DMS 273 treated with DMSO at 0.1 percent for 48 hours (cell line): ENCODE measurements at places on chromosomes 5 and 9.

GRCh38 chr5:147509041-147509709 lies 693 bp downstream of the DPYSL3 start:
- DNase-seq = no peak

DNA sequence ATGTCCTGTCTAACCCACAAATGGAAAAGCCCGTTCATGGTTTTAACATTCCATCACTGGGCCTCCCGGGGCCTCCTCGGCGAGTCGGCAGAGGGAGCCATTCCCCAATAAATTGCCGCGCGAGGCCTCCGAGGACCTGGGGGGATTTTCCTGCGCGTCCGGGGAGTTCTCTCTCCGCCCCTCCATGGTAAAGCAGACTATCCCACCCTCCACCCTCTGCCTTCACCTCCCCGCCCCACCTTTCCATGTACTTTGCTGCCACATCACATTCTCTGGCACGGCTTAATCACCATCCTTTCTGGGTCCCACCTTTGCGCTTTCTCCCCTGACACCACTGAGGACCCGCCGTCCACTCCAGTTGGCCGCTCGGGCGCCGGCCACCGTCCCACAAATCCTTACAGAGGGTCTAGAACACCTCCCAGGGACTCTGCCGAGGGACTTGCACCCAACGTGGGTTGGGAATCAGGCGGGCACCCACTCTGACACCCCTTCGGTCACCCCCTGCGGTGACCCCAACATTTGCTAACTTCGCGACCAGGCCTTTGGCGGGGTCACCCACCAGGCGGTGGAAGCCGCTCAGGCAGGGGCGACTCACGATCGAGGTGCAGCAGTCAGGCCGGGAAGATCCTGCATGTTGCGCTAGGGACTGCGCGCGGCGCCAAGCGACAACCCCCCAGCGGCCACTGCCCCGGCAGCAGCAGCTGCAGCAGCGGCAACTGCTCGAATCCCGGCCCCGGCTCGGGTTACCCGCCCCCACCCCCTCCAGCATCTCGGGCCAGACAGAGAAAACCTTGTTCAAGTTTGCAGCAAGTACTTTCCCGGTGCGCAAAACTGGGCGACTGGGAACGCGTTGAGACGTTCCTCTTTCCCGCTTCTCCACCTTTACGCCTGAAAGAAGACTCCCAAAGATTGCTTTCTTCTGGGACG lies at the start of gene MEGF10:
MEGF10 (plus strand) TSS at position 778 of the 927 bp plus-strand sequence. CDS start 40,513 bp downstream, outside the sequence.
- DNase-seq = peak; percentile 16

GRCh38 chr5:67161767-67162166 lies 34.8 kb downstream of the CD180 start:
- DNase-seq = no peak

- DNase-seq = no peak
Observed at GRCh38 chr9:138007918-138008841, 130.6 kb downstream of the CACNA1B start.

- DNase-seq = no peak
Observed at GRCh38 chr5:112634166-112634565, 103.5 kb upstream of the APC start.

GRCh38 chr5:81608976-81609375 lies 141.9 kb downstream of the SSBP2 start:
- no peak for DNase-seq

- DNase-seq = no peak
Observed at GRCh38 chr5:108760512-108760911, 12.8 kb downstream of the FER start.

DNA sequence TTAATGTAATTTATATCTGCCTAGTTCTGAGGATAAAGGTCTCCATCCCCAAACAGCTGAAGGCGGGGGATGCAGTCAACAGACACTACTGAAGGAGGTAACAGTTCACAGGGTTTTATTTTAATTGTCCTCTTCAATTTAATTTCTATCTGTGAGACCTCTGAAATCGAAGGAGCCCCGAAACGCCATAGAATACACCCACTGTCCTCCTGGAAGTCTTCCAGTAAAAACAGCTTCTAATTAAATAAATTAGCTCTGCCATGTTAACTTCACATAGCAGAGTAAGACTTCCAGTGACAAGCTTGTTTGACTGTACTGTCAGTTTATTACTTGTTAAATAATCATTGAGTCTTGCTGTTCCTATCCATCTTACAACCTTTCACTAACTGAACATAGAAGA lies 193.5 kb downstream of the SEC61B start:
- DNase-seq = no peak

GRCh38 chr9:125190361-125190801 lies 778 bp upstream of the PPP6C start:
- no peak for DNase-seq

GRCh38 chr5:139756971-139757370 lies 38.6 kb upstream of the PSD2 start:
- DNase-seq = no peak

DNA sequence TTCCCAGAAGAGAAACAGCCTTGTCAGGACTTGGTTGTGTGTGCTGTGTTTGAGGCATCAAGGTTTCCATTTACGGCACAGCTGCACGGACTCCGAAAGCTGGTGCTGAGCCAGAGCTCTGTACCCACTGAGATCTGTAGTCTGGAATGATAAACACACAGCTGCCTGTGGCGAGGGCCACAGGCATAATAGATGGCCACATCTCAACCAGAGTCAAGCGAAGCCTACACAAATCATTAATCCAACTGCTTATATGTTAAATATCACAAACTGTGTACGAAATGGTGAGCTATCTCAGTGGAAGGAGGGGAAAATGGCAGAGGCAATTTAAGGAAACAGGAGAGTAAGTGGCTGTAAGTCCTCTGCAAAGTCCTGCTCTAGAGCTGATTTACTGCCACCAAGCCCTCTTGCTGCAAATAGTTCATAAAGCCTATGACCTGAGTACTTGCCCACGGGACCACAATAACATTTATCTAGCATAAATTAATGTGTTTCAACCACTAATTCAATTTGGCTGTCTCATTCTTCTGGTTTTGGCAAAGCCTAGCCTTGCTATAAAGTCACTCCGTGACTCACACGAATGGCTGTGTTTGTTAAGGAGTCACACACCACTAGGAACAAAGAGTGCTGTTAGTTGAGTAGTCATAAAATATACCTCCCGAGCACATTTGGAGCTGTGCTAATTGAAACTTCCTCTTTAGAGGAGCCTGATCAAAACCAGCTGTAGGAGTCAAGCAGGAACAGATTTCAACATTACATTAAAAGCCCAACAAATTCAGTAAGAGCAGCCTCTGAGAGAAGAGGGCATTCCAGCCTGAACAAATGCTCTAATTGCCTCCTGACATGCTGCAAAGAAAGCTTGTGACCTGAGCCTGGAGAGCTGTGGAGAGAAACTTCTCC lies 738.6 kb upstream of the ZNF608 start:
- peak; percentile 63 for DNase-seq

DNA sequence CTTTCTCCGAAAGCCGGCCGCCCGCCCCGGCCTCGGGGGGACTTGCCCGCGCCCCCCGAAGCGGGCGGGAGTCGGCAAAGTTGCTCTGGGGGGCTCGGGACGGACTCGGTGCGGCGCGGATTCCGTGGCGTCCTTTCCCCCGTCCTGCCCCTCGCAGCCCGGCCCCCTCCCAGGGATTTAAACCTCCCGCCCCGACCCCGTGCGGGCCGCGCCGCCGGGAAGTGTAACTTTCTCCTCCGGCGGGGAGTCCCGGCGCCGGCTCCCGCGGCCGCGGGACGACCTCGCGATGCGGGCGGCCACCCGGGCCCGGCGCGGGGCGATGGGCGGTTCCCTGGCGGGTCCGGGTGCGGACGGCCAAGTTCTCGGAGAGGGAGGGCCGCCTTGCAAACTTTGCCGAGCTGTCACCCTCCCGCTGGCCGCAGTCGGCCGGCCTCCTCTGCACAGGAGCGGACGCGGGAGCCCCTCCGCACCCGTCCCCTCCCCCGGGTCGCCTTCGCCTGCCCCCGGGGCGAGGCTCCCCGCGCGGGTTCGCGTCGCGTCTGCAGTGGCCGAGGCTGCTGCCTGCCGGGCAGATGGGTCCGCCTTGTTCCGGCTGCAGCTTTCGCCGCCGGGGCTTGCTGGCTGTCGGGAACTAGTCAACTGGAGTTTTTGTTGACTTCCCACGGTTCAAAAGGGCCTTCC lies 732 bp downstream of the PBX3 start:
- no peak for DNase-seq

DNA sequence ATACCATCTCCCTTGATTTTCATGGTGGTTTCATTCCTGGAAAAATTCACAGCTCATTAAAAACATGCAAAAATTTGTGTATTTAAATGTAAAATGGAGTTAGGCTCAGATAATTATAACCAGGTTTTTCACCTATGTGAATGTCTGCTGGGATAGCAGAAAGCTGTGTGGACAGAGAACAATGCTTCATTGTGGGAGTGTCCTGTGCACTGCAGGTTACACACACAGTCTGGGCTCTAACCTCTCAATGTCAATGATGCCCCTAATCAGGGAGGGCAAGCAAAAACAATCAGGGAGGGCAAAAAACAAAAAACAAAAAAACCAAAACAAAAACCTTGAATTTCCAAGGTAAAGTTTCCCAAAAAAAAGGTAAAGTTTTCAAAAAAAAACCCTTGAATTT lies 158.9 kb upstream of the KLF9 start:
- DNase-seq = no peak

DNA sequence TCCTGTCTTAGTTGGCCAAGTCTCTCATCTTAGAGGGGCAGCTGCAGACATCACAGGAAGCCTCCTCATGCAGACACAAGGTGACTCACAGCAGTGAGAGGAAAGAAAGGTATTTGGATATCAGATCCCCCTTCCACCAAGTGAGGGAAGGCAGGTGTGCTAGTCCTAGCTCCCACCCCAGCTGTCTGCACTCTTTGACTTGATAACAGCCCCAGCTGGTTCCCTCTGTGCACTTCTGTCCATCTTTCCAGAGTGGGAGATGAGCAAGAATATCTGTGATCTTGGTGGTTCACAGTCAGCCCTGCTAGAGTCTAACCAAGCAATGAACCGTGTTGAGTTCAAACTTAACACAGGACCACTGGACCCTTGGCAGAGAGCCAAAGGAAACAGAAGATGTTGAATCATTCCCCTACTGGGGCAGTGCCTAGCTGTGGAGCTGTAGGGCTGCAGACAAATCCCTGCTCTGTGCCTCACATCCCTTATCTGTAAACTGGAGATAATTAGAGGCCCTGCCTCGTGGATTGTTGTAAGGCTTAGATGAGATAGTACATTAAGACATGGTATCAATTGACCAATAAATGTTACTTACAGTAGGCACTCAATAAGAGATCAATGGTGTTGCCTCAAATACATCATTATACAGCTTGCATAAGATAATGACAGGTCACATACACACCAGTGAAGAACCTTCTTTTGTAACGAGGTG lies 39.1 kb downstream of the SH3RF2 start:
- no peak for DNase-seq

- DNase-seq = no peak
Observed at GRCh38 chr9:32395510-32396216, 11.2 kb downstream of the ACO1 start.

DNA sequence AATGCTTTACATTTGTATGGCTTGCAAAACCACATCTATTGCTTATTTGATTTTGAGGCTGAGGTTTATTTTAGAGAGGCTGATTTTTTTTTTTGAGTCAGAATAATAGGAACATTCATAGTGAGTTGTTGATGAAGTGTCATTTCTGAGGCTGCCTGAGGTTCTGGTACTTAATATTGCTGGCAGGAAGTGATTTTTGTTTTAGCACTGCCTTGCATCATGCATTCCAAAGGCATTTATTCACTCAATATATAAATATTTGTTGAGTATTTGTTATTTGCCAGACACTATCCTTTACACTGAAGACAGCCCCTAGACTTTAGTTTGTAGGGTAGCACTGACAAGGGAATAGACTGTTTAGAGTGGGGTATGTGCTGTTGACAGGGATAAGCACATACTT lies 2.7 kb downstream of the RNF20 start:
- no peak for DNase-seq

- DNase-seq = no peak
Observed at GRCh38 chr9:89363921-89364665, 45.8 kb downstream of the SECISBP2 start.
